ENCODE measurements at places on chromosomes 12 and 14. TPM values are rescaled to one million over a fixed set of nuclear protein-coding genes. Genes with fewer than 3 reads are reported as not detected.

- DNase-seq, result no peak
These were observed 57.5 kb downstream of the RASSF3 start for GRCh38 chr12:64667793-64668192.

- DNase-seq, result no peak
These were observed 215.8 kb downstream of the PHLDA1 start for GRCh38 chr12:75815756-75816155.

DNA sequence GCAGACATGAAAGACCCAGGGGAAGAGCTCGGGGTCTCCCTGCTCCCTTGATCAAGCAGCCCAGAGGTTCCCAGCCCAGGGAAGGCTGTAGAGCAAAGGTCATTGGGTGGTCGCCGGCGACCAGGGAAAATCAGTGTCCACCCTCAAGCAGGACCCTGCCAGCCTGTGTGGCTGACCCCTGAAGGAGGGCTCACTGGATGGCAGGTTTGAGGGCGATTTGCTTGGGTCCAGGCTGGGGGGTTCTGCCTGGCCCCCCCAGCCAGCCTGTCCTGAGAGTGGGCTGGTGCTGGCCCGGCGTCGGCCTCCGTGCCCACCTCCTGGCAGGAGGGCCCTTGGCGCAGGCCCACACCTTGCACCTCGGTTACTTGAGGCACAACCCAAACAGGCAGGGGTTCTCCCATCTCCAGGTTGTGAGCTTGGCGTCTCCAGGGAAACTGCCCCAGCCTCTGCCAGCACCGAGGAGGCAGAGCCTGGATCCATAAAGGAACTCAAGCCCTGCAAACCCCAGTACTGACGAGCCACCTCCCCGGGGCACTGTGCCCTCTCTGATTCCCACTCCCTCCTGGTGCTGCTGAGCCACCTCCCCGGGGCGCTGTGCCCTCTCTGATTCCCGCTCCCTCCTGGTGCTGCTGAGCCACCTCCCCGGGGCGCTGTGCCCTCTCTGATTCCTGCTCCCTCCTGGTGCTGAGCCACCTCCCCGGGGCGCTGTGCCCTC lies 329.0 kb upstream of the SFSWAP start:
- no peak for DNase-seq

- no peak for DNase-seq
These were observed 54.6 kb upstream of the DICER1 start for GRCh38 chr14:95211721-95212504.

DNA sequence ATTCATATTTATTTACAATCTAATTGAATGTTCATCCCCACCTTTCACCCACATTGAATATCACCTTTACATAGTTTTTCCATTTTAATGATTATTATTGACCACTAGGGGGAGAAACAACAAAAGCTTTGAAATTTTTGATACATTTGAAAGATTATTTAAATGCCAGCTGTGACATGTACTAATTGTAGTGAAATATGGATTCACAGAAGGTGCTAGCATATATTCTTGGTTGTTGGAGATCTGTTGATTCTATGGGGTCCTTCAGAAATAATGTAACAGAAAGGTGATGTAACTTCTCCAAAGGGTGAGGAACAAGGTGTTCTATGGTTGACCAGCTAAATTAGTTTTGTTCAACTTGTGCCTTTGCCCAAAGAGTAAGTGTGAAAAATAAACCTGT lies 22.4 kb upstream of the GPR33 start:
- DNase-seq, result no peak

DNA sequence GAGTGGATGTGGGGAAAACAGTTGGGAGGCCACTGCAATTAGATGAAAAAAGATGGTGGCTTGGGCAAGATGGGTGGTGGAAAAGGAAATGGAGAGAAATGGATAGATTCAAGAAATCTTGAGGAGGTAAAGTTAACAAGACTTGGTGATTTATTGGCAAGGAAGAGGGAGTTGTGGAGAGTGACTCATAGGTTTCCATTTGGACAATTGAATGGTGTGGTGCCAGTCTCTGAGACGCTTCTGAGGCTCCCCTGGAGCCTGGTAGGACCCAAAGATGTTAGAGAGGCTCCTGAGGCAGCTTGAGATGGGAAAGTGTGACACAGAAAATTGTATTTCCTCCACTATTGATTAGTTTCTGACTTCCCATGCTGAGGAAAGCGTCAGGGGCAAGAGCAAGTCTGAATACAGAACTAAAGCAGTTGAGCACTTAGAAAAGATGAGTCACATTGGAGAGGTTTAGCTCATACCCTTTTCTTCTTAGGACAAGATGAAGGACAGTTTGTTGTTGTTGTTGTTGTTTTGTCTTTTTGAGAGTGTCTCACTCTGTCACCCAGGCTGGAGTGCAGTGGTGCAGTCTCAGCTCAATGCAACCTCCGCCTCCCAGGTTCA lies 4.5 kb downstream of the PRPF40B start:
- no peak for DNase-seq

REP15 gene
- polyA plus RNA-seq, result 3.3 TPM

GPR132 gene
- polyA plus RNA-seq, result 1.2 TPM

DEGS2 gene
- 8.1 TPM for polyA plus RNA-seq

TMEM229B gene
- polyA plus RNA-seq, result 0.46 TPM

KERA gene
- polyA plus RNA-seq, result 0.17 TPM

GPR162 gene
- polyA plus RNA-seq, result 7.1 TPM
